ENCODE measurements at places on chromosomes 7 and 10. TPM values are rescaled to one million over a fixed set of nuclear protein-coding genes. Genes with fewer than 3 reads are reported as not detected.

The DNAJC30 gene
- 12.9 TPM for total RNA-seq

The PSD gene
- 2.2 TPM for total RNA-seq

- H3K27me3 ChIP-seq: no peaks in the 10 kb centered on the region
- no peaks in the 10 kb centered on the region for H3K36me3 ChIP-seq
- no peak overlapping the region for H3K27ac ChIP-seq
- no peak overlapping the region for H3K4me3 ChIP-seq
These were observed 109.8 kb upstream of the WDR11 start for GRCh38 chr10:120741396-120741795.

GRCh38 chr10:97123765-97124164, 62.0 kb downstream of the SLIT1 start:
- H3K4me3 ChIP-seq: no peak overlapping the region
- H3K27me3 ChIP-seq: no peaks in the 10 kb centered on the region
- H3K36me3 ChIP-seq: no peaks in the 10 kb centered on the region
- no peak overlapping the region for H3K27ac ChIP-seq
- no peak for DNase-seq

- no peak for DNase-seq
- no peak overlapping the region for H3K27ac ChIP-seq
- H3K4me1 ChIP-seq: no peaks in the 10 kb centered on the region
- H3K4me3 ChIP-seq: no peak overlapping the region
- no peaks in the 10 kb centered on the region for H3K36me3 ChIP-seq
These were observed 391.1 kb downstream of the RPS24 start for GRCh38 chr10:78424723-78425122.

The LRRC17 gene
- 9.9 TPM for total RNA-seq

GRCh38 chr7:266851-267840, 22.8 kb upstream of the FOXL3 start:
- no peaks in the 10 kb centered on the region for H3K27me3 ChIP-seq
- no peaks in the 10 kb centered on the region for H3K4me1 ChIP-seq
- H3K27ac ChIP-seq: no peak overlapping the region
- no peak overlapping the region for H3K4me3 ChIP-seq

GRCh38 chr10:102121739-102122372, 1.7 kb upstream of the LDB1 start:
- H3K27me3 ChIP-seq: no peaks in the 10 kb centered on the region
- H3K4me3 ChIP-seq: peak overlapping the region; percentile 87
- peaks cover 43% of the 10 kb centered on the region for H3K4me1 ChIP-seq
- H3K27ac ChIP-seq: peak overlapping the region; percentile 97
- no peaks in the 10 kb centered on the region for H3K36me3 ChIP-seq

- DNase-seq: no peak
- H3K27me3 ChIP-seq: no peaks in the 10 kb centered on the region
- H3K36me3 ChIP-seq: no peaks in the 10 kb centered on the region
- H3K4me1 ChIP-seq: no peaks in the 10 kb centered on the region
- H3K4me3 ChIP-seq: no peak overlapping the region
- H3K27ac ChIP-seq: no peak overlapping the region
These were observed 48.7 kb upstream of the PTPRZ1 start for GRCh38 chr7:121824276-121824675.

DNA sequence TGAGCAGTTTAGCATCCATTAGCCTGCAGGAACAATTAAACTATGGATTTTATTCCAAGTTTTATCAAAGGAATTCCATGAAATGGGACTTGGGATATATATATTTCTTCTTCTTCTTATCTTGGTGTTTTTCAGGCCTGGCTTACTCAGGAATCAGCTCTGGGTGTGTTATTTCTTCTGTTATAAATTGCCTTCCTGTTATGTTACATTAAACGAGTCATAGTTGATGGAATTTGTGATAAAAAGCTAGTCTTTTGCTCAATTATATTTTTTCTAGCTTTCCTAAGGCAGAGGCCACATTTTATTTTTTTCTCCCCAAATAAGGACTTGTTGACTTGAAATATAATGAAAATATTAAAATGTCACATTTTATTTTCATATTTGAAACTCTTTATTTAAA, 141.3 kb downstream of the EPC1 start:
- H3K27me3 ChIP-seq: no peaks in the 10 kb centered on the region
- no peak for DNase-seq
- H3K27ac ChIP-seq: no peak overlapping the region
- H3K4me3 ChIP-seq: no peak overlapping the region

The PDIA4 gene
- total RNA-seq: 32.3 TPM

The C10orf67 gene
- 0.16 TPM for total RNA-seq

The SKIDA1 gene
- total RNA-seq: 2.6 TPM

DNA sequence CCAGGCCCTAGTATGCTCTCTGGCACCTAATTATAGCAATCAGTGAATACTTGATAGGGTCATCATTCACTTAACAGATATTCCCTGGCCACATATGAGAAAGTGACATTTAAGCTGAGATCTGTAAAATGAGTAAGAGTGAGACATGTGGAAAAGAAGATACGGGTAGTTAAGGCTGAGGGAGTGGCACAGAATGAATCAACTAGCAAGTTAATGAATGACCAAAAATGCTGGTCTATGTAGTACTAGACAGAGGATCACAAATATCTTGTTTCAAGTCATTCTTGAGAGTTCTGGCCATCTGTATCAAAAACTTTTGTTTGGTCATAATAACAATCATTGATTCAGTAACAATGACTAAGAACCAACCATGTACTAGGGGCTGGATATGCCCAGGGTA, 954.9 kb downstream of the CNTNAP2 start:
- no peak overlapping the region for H3K27ac ChIP-seq
- peaks cover 5% of the 10 kb centered on the region for H3K4me1 ChIP-seq
- no peak overlapping the region for H3K4me3 ChIP-seq
- H3K27me3 ChIP-seq: no peaks in the 10 kb centered on the region
- H3K36me3 ChIP-seq: no peaks in the 10 kb centered on the region
- no peak for DNase-seq

- H3K4me3 ChIP-seq: no peak overlapping the region
- no peak for DNase-seq
- no peak overlapping the region for H3K27ac ChIP-seq
These were observed 411.6 kb downstream of the GFRA1 start for GRCh38 chr10:115861455-115861854.

- H3K27me3 ChIP-seq: no peaks in the 10 kb centered on the region
- H3K4me3 ChIP-seq: no peak overlapping the region
- no peak for DNase-seq
- no peak overlapping the region for H3K27ac ChIP-seq
These were observed 201.5 kb downstream of the CDK14 start for GRCh38 chr7:90797596-90797995.

- no peaks in the 10 kb centered on the region for H3K27me3 ChIP-seq
- no peaks in the 10 kb centered on the region for H3K36me3 ChIP-seq
- no peak for DNase-seq
- no peak overlapping the region for H3K4me3 ChIP-seq
These were observed 142.4 kb downstream of the TCERG1L start for GRCh38 chr10:131169146-131169545.

GRCh38 chr7:47455872-47456185, 126.1 kb downstream of the TNS3 start:
- no peaks in the 10 kb centered on the region for H3K27me3 ChIP-seq
- no peak overlapping the region for H3K4me3 ChIP-seq
- no peaks in the 10 kb centered on the region for H3K4me1 ChIP-seq
- no peak for DNase-seq
- H3K27ac ChIP-seq: peak overlapping the region; percentile 20
- H3K36me3 ChIP-seq: no peaks in the 10 kb centered on the region
